ENCODE measurements at places on chromosomes 5 and 9.

DNA sequence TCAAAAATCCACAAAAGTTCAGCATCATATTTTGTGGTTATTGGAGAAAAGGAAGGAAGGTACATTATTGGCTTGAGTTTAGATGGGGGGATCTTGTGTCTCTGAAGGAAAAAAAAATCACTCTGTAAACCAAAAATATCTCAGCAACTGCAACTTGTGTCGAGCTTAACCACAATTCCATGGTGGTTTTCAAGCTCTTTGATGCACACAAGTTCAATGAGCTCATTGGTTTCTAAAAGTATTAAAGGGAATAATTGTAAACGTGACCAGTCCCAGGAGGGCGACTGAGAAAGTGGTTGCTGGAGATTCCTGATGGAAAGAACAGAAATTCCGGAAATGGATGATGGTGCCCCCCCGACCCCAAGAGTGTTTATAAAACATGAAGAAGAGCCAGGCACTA lies 173.8 kb downstream of the PSAT1 start:
- DNase-seq = no peak

DNA sequence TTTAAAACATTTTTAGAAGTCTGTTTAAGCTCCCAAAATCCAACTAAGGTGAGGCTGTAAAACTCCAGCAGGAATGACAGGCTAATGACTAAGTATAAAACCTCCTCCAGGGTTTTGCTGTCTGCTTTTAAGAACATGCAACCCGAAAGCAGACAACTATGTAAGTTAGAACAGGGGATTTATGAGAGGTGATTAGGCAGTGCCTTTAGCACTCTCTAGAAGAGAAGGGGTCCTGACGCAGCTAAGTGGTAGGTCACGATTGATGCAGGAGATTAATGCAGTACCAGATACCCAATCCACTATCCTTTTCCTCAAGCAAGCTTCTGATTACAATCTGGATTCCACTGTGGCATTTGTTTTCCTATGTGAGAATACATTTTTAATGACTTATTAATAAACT lies 25.9 kb downstream of the HOMER1 start:
- no peak for DNase-seq

- no peak for DNase-seq
These were observed 72.7 kb downstream of the MTRR start for GRCh38 chr5:7941692-7942091.

- no peak for DNase-seq
These were observed 4.5 kb upstream of the TLE1 start for GRCh38 chr9:81693671-81694378.

DNA sequence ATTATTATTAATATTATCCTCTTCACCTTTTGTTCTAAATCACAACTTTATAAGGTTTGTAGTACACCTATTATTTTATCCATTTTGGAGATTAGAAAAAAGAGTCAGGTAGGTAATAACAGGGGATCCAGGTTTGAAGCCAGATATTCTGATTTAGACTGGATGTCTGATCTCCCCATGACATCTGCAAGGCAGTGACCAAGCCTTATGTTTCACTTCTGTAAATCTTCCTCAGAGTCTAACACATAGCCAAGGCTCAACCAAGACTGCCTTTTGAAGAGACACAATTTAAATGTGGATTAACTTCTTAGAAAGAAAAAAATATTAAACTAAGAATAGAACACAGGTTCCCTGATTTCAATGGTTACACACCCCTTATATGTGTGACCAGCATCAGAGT lies 44.2 kb downstream of the CETN3 start:
- no peak for DNase-seq

DNA sequence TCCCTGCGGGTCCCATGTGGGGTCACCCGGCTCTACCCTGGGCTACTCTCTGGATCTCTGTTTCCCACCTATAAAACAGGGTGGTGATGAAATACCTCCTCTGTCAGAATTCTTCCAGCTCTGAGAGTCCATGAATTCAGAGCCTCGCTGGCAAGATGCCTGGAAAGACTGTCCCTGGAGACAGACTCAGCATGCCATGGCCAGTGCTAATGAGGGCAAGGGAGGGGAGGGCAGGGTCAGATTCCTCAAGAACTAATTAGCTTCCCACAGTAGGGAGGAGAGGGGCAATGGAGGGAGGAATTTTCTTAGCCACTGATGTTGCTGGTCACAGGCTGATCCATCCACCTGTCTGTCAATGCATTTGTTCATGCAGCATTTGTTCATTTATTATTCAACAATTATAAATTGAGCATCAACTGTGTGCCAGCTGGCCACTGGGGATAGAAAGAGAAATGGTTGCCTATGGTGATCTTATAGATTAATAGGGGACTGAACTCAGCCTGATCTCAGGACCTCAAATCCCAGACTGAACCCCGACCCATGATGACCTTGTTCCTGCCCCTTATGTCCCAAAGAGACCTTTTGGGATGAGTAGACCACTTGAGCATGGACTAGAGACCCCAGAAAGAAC lies 4.7 kb downstream of the SYNPO start:
- DNase-seq = no peak

DNA sequence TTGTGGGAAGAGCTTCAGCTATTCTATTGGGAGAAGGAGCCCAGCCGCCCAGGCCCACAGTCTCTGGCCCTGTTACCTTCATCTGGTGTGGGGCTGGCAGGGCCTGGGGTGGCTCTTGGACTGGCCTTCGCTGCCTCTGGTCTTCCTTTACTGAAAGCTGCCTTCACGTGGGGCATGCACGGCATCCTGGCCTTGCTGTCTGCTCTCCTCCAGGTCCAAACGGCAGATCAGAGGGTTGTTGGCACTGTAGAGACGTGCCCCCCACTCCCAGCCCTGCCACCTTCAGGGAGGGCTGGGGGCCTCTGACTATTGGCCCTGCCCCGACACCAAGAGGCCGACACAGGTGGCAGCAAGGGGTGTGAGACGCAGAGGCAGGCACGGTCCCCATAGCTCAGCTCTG lies 291.3 kb upstream of the IRX1 start:
- DNase-seq = no peak

Measured in activated CD4-positive, CD25-positive, alpha-beta regulatory T cell (primary cell).